Adrenal gland (tissue), 19 donors: ENCODE measurements at places on chromosomes 16 and 17. TPM values are rescaled to one million over a fixed set of nuclear protein-coding genes. Genes with fewer than 3 reads are reported as not detected.

CRYM gene
- total RNA-seq = 0.84 TPM

SOX8 gene
- 0.09 TPM for total RNA-seq

FNDC8 gene
- not detected for total RNA-seq

- DNase-seq = no peak
Observed at GRCh38 chr16:65890203-65890602, 476.3 kb upstream of the CDH5 start.

DNA sequence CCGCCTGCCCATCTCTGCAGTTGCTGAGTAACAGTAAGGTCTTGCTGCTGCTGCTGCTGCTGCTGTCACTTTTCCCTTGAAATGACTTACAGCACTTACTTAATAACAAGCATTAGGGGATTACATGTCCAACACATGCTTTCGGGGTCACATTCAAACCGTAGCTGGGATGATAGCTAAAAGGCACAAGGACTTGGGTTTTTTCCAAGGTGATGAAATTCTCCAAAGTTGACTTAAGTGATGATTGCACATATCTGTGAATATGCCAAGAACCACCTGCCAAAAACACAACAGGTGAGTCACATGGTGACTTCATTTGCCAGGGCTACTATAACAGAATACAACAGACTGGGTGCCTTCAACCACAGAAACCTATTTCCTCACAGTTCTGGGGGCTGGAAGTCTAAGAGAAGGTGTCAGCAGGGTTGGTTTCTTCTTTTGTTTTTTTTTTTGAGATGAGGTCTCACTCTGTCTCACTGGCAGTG, 121.9 kb upstream of the TNRC6C start:
- no peak for DNase-seq

- no peak for DNase-seq
Observed at GRCh38 chr16:65896448-65897153, 469.9 kb upstream of the CDH5 start.

DNA sequence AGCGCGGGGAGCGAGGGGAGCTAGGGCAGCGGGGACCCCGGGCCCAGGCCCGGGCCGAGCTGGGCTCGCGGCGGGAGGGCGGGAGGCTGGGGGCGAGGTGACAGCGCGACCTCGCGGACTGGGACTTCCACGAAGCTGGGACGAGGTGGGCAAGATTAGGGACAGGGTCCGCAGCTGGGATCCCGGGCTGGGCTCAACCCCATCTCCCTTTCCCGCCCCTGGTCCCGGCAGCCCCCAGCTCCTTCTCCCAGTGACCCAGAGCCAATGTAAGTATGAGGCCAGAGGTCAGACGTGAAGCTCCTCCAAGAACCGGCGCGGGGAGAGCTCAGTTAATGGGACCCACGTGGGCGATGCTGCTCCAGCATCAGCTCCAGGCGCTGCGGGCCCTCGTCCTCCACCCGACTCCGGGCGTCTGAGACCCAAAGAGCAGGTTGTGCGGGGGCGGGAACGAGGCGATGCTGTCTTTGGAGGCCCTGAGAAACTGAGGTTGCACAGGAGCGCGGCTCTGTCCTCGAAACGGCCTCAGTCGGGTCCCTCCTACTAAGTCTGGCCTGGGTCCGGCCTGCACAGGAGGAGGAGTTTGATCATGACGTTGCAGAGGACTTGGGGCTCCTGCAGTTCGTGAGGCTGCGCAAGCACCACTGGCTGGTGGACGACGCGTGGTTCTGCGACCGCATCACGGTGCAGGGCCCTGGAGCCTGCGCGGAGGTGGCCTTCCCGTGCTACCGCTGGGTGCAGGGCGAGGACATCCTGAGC, 585 bp downstream of the ALOX12 start:
- DNase-seq = no peak

DNA sequence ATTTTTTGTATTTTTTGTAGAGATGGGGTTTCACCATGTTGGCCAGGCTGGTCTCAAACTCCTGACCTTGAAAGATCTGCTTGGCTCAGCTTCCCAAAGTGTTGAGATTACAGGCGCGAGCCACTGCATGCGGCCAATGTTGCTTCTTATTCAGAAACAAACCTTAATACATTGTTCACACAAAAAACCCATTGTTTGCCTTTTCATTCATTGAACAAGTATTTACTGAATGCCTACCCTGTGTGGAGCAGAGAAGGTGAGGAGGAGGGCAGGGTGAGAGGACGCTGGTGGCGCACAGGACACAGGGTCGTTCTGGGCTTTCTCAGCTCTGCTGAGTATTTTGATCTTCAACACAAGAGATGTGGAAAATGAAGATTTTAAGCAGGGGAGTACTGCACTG, 8.0 kb upstream of the KRT23 start:
- DNase-seq = no peak

DNA sequence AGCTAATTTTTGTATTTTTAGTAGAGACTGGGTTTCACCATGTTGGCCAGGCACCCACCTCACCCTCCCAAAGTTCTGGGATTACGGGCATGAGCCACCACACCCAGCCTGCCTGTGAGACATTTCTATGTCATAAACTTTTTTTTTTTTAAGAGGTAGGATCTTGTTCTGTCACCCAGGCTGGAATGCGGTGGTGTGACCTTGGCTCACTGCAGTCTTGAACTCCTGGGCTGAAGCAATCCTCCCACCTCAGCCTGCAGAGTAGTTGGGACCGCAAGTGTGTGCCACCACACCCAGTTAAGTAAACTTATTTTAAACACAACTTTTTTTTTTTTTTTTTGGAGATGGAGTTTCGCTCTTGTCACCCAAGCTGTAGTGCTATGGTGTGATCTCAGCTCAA, 47.2 kb downstream of the SCNN1G start:
- DNase-seq = no peak
